ENCODE measurements at places on chromosomes 16 and 17. TPM values are rescaled to one million over a fixed set of nuclear protein-coding genes. Genes with fewer than 3 reads are reported as not detected.

DNA sequence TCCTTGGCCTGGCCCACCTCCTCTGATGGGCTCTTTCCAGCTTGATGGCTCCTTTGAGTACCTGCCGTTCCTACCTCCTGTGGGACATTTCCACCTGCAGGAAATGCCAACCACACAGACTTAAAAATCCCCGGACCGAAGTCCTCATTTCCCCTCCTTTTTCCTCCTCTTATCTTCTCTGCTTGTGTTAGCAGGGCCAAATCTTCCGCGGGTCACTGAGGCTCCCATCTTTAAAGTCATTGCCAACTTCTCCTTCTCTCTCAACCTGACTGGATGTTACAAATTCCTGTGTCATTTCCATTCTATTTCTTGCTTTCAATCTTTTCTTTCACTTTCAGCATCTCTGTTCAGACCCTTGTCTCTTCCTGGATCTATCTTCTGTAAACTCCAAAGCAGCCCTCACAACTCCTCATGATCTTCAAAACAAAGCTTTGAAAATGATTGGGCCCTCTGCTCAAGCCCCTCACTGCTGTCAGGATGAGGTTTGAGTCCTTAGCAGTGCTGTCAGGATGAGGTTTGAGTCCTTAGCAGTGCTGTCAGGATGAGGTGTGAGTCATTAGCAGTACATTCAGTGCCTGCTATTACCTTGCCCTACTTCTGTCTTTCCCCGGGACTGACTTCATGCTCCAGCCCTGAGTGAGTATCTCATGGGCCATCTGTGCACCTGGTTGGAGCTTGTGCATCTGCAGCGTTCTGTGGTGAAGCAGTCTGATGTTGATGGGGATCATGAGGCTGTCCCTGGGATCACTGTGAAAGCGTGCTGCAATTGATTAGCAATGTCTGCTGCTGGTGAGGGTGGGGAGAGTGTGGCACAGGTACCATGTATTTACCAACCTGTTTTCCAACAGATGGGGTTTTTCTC is 100.1 kb downstream of the IRF8 start:
- DNase-seq, result no peak

GRCh38 chr17:45150911-45151809 is 2.9 kb downstream of the HEXIM1 start:
- DNase-seq, result no peak

GRCh38 chr17:18848501-18848900 is 9.4 kb upstream of the PRPSAP2 start:
- DNase-seq, result no peak

The CIITA gene
- total RNA-seq, result 1.6 TPM

DNA sequence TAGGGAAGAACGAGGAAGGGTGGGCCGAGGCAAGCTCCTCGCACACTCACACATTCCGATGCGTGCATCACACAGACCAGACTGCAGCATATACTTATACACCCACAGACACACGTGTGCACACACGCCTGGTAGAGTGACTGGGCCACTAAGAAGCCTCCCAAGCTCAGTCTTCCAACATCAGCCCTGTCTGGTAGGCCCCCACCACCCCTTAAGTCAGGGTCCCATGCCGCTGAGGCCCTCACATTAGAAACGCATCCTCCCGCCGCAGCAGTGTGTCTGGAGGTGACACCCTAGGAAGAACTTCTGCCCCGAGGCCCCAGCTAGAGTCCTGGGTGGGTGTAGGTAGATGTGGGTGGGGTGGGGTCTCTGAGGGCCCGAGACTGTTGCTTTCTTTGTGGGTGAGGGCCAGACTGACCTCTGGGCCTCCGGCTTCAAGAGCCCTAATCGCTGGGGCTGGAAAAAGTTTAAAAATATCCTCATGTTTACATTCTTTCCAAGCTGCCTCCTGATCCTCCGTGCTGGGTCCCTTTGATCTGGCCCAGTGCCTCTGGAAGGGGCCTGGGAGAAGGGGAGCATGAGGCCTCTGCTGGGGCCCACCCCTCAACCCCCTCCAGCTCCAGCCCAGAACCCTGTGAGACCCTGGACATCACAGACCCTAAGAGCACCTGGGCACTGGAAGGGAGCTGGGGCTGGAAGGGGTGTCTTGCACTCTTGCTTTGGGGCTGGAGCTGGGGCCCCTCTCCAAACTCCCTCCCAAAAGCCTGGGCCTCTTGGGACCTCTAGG is 13.6 kb downstream of the CDH16 start:
- DNase-seq, result peak; percentile 62

- DNase-seq, result no peak
Measured at GRCh38 chr16:50841081-50841886, 99.4 kb downstream of the CYLD start.

DNA sequence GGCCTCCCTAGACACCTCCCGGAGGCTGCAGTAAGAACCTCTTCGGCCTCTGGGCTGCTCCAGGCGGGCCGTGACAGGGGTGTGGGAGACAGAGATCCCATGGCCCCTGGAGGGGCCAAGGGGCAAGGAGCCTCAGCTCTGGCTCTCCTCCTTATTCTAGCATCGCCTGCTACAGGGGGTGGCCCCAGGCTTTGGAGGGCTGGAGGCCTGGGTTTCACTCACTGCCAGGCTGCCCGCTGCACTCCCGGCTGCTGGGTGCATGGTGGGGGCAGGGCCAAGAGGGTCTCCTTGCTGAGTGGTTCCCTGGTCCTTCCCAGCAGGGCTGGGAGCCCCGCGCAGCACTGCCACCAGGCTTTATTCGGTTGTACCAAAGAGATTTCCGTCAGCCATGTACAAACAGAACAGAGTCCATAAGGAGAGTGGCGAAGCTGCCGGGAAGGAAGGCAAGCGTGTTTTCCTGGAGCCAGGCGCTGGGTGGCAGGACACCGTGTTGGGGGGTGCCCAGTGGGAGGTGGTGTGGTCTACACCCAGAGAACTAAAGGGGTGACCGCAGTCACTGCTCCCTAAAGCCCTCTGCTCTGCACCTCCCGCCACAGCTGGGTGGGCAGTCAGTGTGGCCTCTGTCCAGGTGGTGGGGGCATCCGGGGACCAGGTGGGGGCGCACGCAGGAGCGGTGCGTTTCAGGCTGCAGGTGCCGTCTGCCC is 2.0 kb downstream of the NPB start:
- DNase-seq, result peak; percentile 20

The HID1 gene
- 8.2 TPM for total RNA-seq

DNA sequence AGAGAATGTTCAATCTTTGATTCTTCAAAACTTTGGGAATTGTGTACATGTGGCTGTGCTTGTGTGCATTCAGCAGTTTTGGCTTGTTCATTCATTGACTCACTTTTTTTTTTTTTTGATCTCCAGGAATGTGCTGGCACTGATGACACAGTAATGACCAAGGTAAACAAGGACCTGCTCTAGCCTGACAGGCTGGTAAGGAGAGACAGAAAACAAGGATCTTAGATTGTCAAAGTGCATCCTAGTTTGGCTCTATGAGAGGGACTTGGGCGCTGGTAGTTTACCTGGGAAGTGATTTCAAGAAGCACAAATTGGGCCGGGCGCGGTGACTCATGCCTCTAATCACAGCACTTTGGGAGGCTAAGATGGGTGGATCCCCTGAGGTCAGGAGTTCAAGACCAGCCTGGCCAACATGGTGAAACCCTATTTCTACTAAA is 233.1 kb upstream of the WSCD1 start:
- DNase-seq, result no peak

GRCh38 chr17:78598013-78598471 is 20.8 kb upstream of the DNAH17 start:
- DNase-seq, result no peak

The XPO6 gene
- total RNA-seq, result 27.7 TPM

The TSPOAP1 gene
- total RNA-seq, result 21.4 TPM

DNA sequence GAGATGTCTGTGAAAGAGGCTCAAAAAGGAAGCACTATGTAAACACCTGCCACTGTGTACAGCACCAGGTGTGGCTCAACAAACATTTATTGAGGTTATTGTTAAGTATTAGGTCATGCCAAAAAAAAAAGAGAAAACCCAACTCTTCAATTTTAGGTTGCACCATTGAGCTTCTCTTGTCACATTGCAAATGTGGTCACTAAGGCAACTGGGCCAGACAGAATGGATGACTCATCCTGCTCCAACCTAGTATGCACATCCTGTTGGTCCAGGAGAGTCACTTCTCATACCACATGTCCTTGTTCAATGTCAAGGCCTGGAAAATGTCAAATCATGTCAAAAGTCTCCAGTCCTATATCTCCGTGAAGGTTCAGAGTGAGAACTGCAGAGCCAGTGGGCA is 25.0 kb downstream of the HOXB1 start:
- no peak for DNase-seq

GRCh38 chr16:28623172-28623711 is 13.4 kb upstream of the SULT1A1 start:
- DNase-seq, result peak; percentile 76

- no peak for DNase-seq
Measured at GRCh38 chr17:81040791-81041337, 5.9 kb downstream of the BAIAP2 start.

The MT1F gene
- 1.3 TPM for total RNA-seq

The ACE gene
- 10.7 TPM for total RNA-seq

GRCh38 chr16:3115561-3115960 is 3.2 kb downstream of the ZNF205 start:
- DNase-seq, result no peak

GRCh38 chr16:63539276-63539675 is 1503.0 kb upstream of the CDH8 start:
- DNase-seq, result no peak

DNA sequence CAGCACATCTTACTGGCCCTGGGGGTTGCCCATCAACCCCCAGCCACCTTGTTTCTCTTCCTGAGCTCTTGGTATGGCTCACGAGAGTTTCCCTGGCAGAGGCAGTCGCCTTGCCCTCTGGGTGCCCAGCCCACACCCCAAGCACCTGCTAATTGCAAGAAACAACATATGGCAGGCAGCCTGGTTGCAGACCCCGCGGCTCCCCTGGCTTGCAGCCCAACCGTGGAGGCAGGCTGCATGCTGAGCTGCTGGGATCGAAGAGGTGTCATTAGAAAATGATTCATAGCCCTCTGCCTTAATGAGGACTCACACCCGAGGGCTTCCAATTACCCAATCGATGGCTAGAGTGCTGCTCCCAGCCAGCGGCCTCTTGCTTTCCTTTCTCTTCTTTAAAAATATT is 115.7 kb downstream of the TMEM114 start:
- no peak for DNase-seq

DNA sequence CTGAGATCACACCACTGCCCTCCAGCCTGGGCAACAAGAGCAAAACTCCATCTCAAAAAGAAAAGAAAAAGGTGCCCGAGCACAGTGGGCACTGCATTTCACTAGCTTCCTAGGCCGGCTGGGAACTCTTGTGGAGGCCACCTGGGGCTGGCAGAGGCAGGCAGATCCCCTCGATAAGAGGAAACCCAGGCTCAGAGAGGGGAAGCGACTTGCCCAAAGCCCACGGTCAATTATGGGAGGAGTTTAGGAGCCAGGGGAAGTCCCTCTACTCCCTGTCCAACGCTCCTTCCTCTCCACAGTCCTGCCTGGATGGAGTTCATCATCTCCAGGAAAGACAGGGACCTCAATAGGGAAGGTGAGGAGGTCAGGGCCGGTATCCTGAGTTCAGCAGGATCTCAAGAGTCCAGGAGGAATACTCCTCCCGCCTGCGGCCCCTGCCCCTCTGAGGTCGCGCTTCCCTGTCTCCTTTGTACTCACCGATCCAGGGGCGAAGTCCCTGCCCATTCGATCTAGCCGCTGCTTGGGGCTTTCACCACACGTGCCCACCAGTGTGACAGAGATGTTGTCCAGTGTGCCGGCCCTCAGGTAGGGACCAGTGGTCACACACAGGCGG is 841 bp downstream of the ALOXE3 start:
- DNase-seq, result no peak

The TMEM256 gene
- total RNA-seq, result 69.5 TPM

GRCh38 chr17:75105126-75106080 is 4.4 kb upstream of the ARMC7 start:
- DNase-seq, result no peak

- no peak for DNase-seq
Measured at GRCh38 chr17:64413513-64413912, 22.9 kb upstream of the PECAM1 start.

The EPX gene
- not detected for total RNA-seq

GRCh38 chr16:86794216-86794864 is 216.0 kb downstream of the FOXL1 start:
- DNase-seq, result no peak

The COPZ2 gene
- total RNA-seq, result 39.5 TPM

GRCh38 chr16:81626181-81626674 is 152.9 kb upstream of the PLCG2 start:
- DNase-seq, result no peak

- DNase-seq, result no peak
Measured at GRCh38 chr16:87434146-87434667, 42.1 kb downstream of the MAP1LC3B start.

The TCAP gene
- total RNA-seq, result 3,533 TPM

The NPIPA3 gene
- 0.59 TPM for total RNA-seq

DNA sequence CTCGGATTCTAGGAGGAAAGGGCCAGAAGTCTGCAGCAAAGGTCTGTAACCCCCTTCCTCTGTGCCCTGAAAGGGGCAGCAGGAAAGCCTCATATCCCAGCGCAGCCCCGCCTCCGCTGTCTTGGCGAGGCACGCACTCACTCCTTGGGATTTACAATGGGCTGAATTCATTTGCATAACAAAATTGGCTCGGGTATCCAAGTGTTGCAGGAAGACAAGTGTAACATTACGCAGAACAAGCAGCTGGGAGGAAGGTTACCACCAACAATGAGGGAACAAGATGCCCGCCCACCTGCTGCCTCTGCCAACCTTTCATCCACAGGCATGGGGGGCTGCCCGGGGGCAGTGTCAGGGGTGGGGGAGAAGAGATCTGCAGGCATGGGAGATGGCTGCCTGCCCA is 130.4 kb downstream of the MRM1 start:
- DNase-seq, result no peak

GRCh38 chr17:66260275-66260674 is 31.1 kb upstream of the APOH start:
- no peak for DNase-seq

- DNase-seq, result no peak
Measured at GRCh38 chr16:11684231-11685025, 16.2 kb downstream of the SNN start.

The CDH11 gene
- 37.1 TPM for total RNA-seq

DNA sequence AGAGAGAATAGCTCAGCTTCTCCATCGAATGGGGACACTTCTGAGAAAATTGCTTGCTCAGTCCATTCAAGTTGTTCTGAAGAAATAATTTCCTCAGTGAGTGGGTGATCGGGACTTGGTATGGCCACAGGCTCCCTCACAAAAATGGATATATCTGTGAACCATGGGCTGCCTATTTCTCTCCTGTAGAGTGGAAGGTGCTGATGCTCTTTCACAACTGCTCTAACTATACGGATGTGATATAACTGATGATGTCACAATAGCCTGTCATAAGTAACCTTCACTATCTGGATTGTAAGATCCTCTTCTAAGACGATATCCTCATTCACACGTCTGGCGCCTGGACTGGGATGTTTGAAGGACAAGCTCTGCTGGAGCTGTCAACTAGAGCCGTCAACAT is 4.7 kb upstream of the CCL18 start:
- DNase-seq, result no peak
